Thoracic aorta (tissue), 2 donors: ENCODE measurements at places on chromosomes 4 and X. TPM values are rescaled to one million over a fixed set of nuclear protein-coding genes. Genes with fewer than 3 reads are reported as not detected.

- DNase-seq = no peak
These were observed 3.8 kb downstream of the MAEA start for GRCh38 chr4:1293531-1293941.

- no peak for DNase-seq
These were observed 66.4 kb upstream of the HHIP start for GRCh38 chr4:144579411-144580030.

DNA sequence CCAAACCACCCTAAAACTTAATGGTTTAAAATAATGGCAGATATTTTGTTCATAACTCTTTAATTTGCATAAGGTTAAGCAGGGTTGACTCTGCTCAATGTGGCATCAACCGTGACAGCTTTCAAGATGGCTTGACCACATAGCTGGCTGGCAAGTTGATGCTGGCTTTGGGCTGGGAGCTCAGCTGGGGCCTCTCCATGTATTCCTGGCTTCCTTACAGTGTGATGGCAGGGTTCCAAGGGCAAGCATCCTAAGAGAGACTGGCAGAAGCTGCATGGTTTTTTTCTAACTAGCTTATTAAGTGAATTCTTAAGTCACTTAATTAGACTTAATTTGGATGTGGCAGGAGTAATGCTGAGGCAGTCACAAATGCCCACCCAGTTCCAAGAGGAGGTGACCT lies 4.5 kb downstream of the RP2 start:
- DNase-seq = no peak

DNA sequence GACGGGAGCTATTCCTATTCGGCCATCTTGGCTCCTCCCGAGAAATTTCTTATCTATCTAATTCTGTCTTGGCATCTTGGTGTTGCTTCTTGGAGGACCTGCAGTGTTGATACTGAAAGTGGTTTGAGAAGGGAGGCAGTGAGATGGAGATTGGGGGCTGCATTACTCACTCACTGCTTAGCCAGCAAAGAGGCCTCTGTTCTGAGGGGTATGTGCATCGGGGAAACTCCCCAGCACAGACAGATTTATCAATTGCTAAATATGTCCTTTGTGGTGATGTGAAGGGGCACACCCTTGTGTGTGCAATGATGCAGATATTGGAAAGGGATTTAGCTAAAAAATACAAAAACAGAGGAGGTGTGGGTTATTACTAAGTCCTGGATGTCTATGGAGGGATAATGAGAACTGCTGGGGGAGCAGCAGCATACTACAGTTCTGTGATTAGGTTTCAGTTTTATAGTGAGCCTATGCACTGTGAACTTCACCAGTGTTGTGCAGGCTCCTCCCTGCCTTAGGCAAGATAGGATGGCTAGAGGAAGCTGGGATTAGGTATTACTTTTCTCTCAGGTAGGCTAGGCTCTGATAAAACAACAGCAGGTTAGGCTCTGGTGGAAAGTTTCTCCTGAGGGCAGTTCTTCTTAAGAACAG lies 279.0 kb downstream of the HS3ST1 start:
- no peak for DNase-seq

GRCh38 chrX:110108381-110108821 lies 105.5 kb downstream of the TMEM164 start:
- DNase-seq = no peak

GRCh38 chrX:70033348-70034051 lies 16.2 kb downstream of the AWAT2 start:
- no peak for DNase-seq

DNA sequence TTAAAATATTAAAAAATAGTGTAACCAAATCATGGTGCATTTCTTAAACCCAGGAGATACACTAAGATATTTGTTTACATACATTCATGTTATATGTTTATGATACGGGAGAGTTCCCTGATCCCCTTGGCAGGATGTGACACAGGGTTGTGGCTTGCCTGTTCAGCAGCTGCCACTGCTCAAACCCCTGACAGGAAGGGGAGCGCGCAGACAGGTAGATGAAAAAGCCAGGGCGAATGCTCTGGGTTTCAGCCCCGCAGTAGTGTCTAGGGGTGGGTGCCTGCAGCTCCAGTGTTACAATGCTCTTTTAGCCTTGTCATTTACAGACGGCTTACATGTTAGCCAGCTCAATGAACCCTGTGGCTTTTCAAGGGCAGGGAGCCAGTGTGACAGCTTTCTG lies 1343.8 kb upstream of the IGFBP7 start:
- DNase-seq = no peak

The SMIM43 gene
- not detected for total RNA-seq

GRCh38 chrX:19046343-19047215 lies 62.7 kb upstream of the PHKA2 start:
- no peak for DNase-seq

DNA sequence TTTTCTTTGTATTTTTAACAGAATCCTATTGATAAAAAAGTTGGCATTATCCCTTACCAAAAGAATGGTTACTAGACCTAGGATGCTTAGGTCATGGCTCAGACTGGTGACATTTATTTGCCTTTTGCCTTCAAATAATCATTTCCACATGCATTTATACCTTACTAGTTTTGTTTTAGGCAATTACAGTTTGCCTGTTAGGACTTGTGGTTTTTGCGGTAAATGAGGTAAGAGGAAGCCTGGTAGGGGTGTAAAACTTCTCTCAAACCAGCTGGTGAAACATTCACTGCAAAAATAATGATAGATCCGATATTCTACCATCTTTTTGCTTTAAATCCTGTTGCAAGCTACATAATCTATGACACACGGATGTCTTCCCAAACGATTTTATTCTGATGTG lies 12.1 kb downstream of the LAMP2 start:
- no peak for DNase-seq

The GCNA gene
- total RNA-seq = 5.4 TPM

DNA sequence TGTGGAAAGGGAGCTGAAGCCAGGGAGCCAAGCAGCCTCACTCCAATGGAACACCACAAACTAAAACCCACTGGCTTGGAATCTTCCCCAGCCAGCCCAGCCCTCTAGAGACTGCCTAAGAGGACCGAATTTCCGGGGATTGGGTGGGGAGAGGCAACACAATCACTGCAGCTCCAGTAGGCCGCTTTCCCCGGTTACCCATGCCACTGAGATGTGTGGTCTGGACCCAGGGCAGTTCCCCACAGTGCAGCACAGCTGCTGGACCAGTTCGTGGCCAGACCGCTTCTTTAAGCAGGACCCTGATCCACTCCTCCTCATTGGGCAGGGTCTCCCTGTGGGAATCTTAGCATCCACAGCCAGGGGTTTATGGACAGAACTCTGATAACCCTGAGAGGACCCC lies 91.9 kb upstream of the PAGE3 start:
- no peak for DNase-seq

DNA sequence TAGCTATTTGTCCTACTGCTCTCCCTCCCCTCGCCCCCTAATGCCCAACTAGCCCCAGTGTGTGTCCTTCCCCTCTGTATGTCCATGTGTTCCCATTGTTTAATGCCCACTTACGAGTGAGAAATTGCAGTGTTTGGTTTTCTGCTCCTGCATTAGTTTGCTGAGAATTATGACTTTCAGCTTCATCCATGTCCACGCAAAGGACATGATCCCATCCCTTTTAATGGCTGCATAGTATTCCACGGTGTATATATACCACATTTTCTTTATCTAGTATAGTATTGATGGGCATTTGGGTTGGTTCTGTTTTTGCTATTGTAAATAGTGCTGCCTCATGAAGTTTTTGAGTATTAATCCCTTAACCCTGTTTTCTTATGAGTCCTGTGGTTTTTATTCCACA lies 33.6 kb upstream of the CFAP299 start:
- no peak for DNase-seq

GRCh38 chr4:148044089-148044911 lies 312.4 kb downstream of the ARHGAP10 start:
- DNase-seq = no peak

DNA sequence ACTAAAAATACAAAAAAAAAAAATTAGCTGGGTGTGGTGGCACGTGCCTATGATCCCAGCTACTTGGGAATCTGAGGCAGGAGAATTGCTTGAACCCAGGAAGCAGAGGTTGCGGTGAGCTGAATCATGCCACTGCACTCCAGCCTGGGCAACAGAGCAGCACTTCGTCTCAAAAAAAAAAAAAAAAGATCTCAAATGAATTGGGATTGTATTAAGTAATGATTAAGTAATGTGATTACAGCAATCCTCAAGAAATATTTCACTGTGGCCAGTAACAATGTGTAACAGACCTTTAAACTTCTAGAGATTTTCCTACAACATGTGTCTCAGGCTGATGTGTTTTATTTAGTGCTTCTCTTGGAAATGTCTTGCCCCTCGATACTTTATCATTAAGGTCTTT lies 46.8 kb downstream of the PKD2 start:
- DNase-seq = no peak

DNA sequence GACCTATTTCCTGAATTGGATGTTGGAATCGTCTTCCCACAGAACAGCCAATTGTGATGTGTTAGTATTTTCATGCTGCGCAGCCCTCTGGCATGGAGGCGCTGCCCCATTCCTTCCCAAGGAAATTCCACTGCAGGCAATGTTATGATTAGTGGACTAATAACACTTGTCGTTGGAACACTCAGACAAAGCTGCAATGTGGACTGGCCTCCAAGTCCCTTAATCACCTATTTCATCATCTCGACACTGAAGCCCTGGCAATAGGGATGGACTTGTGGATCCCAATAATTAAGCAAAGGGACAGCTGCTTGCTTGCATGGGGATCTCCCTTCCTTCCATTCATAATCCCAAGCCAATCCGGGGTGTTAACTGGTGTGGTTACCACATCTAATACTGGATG lies 78.8 kb upstream of the PLAC1 start:
- no peak for DNase-seq

- no peak for DNase-seq
These were observed 16.6 kb upstream of the PTCHD1 start for GRCh38 chrX:23317799-23318724.

GRCh38 chr4:186724058-186724863 lies 605 bp upstream of the FAT1 start:
- DNase-seq = no peak

The GNPDA2 gene
- total RNA-seq = 11.6 TPM

- DNase-seq = no peak
These were observed 21.7 kb upstream of the CD38 start for GRCh38 chr4:15756361-15756861.

- no peak for DNase-seq
These were observed 44.4 kb downstream of the PSAPL1 start for GRCh38 chr4:7390336-7390735.

DNA sequence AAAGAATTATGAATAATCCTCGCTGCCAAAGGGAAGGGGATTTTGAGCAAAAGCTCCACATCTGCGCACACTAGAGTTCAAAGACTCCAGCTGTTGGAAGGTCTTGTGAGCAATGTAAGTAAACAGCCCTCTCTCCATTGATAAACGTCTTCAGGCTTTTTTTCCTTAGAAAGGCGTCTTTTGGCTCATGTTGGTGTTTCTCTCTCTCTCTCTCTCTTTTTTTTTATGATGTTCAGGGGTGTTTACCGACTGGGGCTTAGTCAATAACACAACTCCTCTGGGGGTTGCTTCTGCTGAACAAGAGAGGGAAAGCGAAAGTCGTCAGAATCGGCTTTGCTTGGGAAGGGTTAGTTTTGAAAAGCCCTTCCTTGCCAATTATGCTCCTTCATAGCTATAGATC lies 53.2 kb upstream of the C1QTNF7 start:
- DNase-seq = no peak

GRCh38 chr4:162274354-162274753 lies 110.6 kb upstream of the FSTL5 start:
- DNase-seq = no peak

- no peak for DNase-seq
These were observed 1912.7 kb upstream of the TENM3 start for GRCh38 chr4:180330521-180330920.

DNA sequence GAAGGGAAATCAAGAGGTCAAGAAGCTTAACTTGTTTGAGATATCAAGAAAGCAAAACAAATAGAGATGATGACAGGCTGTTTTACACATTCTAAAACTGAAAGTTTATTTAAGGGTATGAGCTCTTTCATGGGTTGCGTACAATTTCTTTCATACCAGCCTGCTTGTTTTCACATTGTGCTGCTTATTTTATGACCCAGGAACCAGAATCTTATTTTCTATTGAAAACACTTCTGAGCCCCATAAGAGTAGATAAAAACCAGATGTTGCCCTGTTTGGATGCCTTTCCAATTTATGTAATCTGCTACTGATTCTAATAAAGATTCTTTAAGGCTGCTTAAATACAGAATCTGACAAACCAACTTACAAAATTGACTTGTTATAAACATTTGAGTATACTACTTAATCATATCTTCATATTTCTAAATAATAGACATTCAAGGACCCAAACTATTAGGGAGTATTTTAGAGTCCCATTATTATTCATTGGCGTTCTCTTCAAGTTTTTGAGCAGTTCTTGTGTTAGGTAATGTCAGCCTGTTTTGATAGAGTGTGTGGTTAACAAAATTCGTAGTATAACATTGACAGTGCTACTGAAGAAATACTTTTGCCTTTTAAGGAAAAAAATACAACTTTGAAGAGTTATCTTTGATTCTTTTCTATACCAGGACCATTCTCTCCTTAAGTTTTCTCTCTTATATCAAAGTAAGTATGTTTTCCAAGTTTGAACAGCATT lies 74.4 kb downstream of the PDLIM5 start:
- no peak for DNase-seq

The OTC gene
- not detected for total RNA-seq

DNA sequence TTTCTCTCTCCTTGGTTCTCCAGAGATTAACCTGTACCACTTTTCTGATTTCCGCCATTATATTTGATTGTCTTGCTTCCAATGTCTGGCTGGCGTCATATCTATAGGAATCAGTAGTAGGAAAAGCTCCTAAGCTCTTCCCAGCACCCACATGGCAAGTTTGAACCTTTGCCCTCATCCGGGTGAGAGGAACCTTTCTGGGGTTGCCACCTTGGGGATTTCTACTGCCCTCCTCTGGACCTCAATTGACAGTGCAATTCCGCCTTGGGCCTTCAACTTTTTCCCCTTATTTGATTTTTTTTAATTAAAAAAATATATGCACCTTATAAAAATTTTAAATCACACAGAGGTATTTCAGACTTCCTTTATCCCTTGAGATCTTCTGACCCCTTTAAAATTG lies 2.0 kb upstream of the CXorf66 start:
- no peak for DNase-seq

DNA sequence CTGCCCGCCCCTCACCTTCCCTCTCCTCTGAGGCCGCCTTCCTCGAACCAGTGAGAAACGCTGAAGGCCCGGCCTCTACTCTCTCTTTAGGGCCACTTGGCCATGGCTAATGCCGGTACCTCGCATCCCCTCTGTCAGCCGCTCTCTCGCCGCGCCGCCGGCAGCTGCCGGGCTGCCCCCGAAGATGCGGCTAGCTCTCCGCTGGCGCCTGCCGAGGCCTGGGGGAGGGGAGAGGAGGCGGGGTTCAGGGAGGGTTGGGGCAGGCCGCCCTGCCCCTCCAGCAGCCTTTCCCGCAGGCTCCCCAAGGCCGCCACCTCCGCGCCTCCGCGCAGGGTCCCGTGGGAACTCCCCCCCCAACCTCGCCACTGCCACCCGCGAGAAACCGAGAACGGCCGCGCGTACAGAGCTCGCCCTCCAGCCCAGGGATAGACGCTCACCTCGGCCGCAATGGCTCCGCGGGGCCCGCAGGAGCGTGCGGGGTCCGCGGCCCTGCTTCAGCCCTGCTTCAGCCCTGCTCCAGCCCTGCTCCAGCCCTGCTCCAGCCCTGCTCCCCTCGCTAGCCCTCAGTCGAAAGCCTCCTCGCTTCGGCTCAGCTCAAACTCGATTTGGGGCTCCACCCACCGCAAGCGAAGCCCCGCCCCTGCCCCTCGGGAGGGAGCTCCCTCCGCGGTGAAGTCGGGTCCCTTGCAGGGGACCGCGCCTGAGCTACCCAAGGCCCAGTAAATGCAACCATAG lies at the start of gene HUWE1:
Gene HUWE1 (minus strand): TSS at position 569 of the 735 bp plus-strand sequence. CDS start 32,612 bp downstream, outside the sequence.
- peak; percentile 8 for DNase-seq
